ENCODE measurements at places on chromosomes 2 and 18. TPM values are rescaled to one million over a fixed set of nuclear protein-coding genes. Genes with fewer than 3 reads are reported as not detected.

DNA sequence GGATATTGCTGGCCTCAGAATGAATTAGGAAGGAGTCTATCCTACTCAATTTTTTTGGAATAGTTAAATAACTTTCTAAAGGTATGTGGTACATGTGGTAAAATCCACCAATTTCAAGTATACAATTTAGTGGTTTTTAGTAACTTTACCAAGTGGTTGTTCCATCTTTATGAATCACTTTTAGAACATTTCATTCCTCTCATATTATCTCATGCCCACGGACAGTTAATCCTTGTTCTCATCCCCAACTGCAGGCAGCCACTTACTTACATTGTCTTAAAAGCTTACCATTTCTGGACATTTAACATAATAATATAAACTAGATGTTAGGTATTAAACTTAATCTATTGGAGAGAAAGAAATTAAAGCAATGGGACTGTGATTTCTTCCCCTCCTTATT lies 146.3 kb upstream of the ZC3H15 start:
- no peaks in the 10 kb centered on the region for H3K36me3 ChIP-seq
- H3K4me3 ChIP-seq: no peak overlapping the region
- H3K27ac ChIP-seq: no peak overlapping the region
- no peaks in the 10 kb centered on the region for H3K27me3 ChIP-seq
- no peaks in the 10 kb centered on the region for H3K4me1 ChIP-seq

GRCh38 chr2:120005834-120006521 lies 6.9 kb upstream of the EPB41L5 start:
- H3K27ac ChIP-seq: no peak overlapping the region
- DNase-seq: no peak
- no peaks in the 10 kb centered on the region for H3K4me1 ChIP-seq
- no peak overlapping the region for H3K4me3 ChIP-seq

DNA sequence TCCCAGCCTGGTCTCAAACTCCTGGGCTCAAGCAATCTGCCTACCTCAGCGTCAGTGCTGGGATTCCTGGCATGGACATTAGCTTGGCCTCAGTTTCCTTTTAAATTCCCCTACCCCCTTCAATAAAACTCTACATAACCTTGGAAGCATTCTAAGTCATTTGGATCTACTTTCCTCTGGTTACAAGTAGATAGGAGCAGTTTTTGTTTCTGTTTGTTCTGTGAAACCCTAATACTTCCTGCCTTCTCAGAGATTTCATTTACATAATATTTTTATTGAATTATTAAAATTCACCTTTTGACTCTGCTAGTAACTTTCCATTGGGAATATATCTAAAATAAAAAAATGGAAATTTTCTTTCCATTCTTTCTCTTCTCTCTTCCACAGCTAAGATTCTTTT lies 25.9 kb downstream of the GIGYF2 start:
- no peaks in the 10 kb centered on the region for H3K27me3 ChIP-seq
- no peak overlapping the region for H3K27ac ChIP-seq
- peaks cover 14% of the 10 kb centered on the region for H3K4me1 ChIP-seq
- no peak overlapping the region for H3K4me3 ChIP-seq
- DNase-seq: no peak
- peaks cover 28% of the 10 kb centered on the region for H3K36me3 ChIP-seq

DNA sequence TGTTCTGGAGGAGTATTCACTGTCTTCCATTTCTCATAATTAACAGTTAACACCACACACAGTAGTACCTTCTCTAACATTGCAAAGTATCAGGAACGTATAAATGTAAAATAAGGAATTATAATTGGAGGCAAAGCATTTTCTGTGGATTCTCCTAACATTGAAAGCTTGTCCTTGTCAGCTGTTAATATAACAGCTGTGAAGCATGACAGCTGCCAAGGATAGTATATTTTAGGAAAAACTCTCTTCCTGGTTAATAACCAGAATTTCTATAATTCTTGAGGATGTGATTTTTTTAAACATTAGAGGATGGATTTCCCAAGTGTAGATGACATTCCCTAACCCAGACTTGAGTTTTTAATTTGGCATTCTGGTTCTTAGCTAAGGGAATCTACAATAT lies 110.3 kb downstream of the EPC2 start:
- no peaks in the 10 kb centered on the region for H3K27me3 ChIP-seq
- H3K36me3 ChIP-seq: peaks cover 8% of the 10 kb centered on the region
- no peak for DNase-seq
- no peak overlapping the region for H3K27ac ChIP-seq

- peaks cover 6% of the 10 kb centered on the region for H3K4me1 ChIP-seq
- no peak overlapping the region for H3K27ac ChIP-seq
- no peak overlapping the region for H3K4me3 ChIP-seq
- no peak for DNase-seq
Measured at GRCh38 chr18:35158728-35159450, 81.9 kb upstream of the ZNF397 start.

DNA sequence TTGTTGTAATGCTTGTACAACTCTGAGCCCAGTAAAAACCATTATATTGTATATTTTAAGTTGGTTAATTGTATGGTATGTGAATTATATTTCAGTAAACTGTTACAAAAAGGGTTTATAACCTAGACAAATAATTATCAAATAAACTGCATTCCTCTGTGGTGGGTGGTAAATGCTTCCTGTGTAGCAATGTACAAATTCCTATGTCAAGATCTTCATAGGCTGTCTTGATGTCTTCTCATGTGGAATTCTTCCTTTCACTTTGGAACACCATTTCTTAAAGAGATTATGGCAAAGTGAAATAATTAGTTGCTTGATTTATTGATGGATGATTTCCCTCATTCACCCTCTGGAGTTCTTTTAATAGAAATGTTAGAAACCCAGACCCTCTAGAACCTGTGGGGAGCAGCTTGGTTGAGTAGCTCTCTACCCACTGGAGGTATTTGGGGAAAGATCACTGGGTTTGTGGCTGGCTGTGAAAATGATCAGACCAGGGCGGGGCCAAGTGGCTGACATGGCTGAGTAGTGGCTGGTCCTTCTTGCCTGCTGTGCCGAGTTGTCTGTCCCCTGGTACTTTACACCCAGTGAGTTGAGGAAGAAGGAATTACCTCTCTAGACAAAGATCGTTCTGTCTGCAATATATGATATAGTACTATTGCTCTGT lies 22.4 kb upstream of the MGAT5 start:
- H3K4me3 ChIP-seq: no peak overlapping the region
- no peak for DNase-seq
- H3K36me3 ChIP-seq: no peaks in the 10 kb centered on the region
- peak overlapping the region; percentile 55 for H3K27ac ChIP-seq
- peaks cover 97% of the 10 kb centered on the region for H3K4me1 ChIP-seq

GRCh38 chr2:128454980-128455720 lies 136.5 kb upstream of the HS6ST1 start:
- no peaks in the 10 kb centered on the region for H3K36me3 ChIP-seq
- no peak overlapping the region for H3K4me3 ChIP-seq
- peaks cover 4% of the 10 kb centered on the region for H3K27me3 ChIP-seq

GRCh38 chr2:127115471-127116199 lies 8.7 kb upstream of the BIN1 start:
- no peaks in the 10 kb centered on the region for H3K36me3 ChIP-seq
- no peak overlapping the region for H3K27ac ChIP-seq
- no peak for DNase-seq
- peaks cover 5% of the 10 kb centered on the region for H3K27me3 ChIP-seq

- H3K4me3 ChIP-seq: no peak overlapping the region
- H3K36me3 ChIP-seq: no peaks in the 10 kb centered on the region
Measured at GRCh38 chr2:29192526-29192925, 77.3 kb downstream of the CLIP4 start.

GPAT2 gene
- 3.6 TPM for polyA plus RNA-seq

IL36G gene
- not detected for polyA plus RNA-seq
